Activated T-helper 2 cell treated with anti-CD3 and anti-CD28 coated beads, Interferon-gamma antibody, Interleukin-2, Interleukin-4, amounts not matched to agents 10 μg/mL and 5 μg/mL and 100 μg/mL, durations not matched to agents 14 hours and 24 hours and 36 hours (primary cell): ENCODE measurements at places on chromosomes 13 and 19. TPM values are rescaled to one million over a fixed set of nuclear protein-coding genes. Genes with fewer than 3 reads are reported as not detected.

ZNF729 gene
- not detected in 2 replicates for total RNA-seq

- H3K36me3 ChIP-seq = peaks cover 3% of the 10 kb centered on the region
- no peak overlapping the region for H3K27ac ChIP-seq
- H3K4me1 ChIP-seq = peaks cover 14% of the 10 kb centered on the region
- H3K27me3 ChIP-seq = peaks cover 7% of the 10 kb centered on the region
- no peak for DNase-seq
These were observed 3.9 kb downstream of the PRRG2 start for GRCh38 chr19:49585023-49585422.

GRCh38 chr19:7855426-7856108 is 18.6 kb downstream of the PRR36 start:
- H3K4me1 ChIP-seq = peaks cover 4% of the 10 kb centered on the region
- no peaks in the 10 kb centered on the region for H3K27me3 ChIP-seq
- no peak overlapping the region for H3K4me3 ChIP-seq

DNA sequence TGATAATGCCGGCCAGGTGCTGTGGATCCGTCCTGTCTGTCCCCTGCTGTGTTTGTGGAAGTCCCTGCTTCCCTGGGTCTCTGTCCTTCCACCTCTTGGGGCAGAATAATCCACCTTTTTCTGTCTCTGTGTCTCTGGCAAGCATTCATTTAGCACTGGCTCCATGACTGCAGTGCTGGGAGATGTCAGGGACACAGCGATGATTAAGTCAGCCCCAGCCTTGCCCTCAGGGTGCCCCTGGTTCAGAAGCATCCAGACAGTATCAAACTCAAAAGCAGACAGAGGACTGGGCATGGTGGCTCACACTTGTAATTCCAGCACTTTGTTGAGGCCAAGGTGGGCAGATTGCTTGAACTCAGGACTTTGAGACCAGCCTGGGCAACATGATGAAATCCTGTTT is 1.5 kb downstream of the HIPK4 start:
- no peak overlapping the region for H3K27ac ChIP-seq
- H3K36me3 ChIP-seq = no peaks in the 10 kb centered on the region
- peaks cover 2% of the 10 kb centered on the region for H3K27me3 ChIP-seq
- H3K4me3 ChIP-seq = no peak overlapping the region

- H3K27me3 ChIP-seq = no peaks in the 10 kb centered on the region
- H3K4me1 ChIP-seq = no peaks in the 10 kb centered on the region
- DNase-seq = no peak
- no peak overlapping the region for H3K4me3 ChIP-seq
- no peak overlapping the region for H3K27ac ChIP-seq
- peaks cover 51% of the 10 kb centered on the region for H3K36me3 ChIP-seq
These were observed 9.7 kb downstream of the PRKCSH start for GRCh38 chr19:11445141-11445540.
